ENCODE measurements at places on chromosomes 3 and 15. TPM values are rescaled to one million over a fixed set of nuclear protein-coding genes. Genes with fewer than 3 reads are reported as not detected.

- no peak for DNase-seq
Measured at GRCh38 chr3:131561511-131561910, 58.7 kb upstream of the MRPL3 start.

DNA sequence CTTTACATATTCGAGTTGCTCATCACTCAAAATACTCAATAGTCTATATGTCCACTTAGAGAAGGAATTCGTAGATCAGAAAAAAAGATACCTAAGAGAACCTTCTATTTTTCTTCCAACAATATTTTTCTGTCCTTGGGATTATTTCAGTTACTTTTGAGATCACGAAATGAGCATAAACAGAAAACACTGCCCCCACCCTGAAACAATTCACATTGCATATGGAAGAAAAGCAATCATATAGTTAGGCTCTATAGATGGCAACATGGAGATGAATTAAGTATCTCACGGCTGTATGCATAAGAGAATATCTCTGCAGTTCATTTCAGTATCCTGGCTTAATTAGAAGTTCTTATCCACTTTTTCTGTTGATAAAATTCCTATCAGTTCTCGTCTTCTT is 391.1 kb downstream of the FGF12 start:
- DNase-seq = no peak

- no peak for DNase-seq
Measured at GRCh38 chr3:183131735-183132134, 30.8 kb downstream of the LAMP3 start.

DNA sequence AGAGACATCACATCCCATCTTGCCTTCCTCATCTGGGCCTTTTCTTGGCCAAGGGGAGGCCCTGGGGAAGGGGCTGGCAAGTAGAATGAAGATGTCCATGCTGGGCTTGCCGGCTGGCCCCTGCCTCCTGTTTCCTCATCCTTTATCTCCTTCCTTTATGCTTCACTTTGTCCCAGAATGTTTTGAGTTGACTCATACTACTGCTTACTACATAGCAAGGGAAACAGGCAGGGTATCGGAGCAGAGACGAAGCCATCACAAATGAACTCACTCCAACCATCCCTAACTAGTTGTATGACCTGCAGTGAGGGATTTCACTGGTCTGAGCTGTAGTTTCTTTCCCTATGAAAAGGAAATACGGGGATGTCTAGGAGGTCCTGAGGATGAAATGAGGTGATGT is 66.0 kb downstream of the CHDH start:
- DNase-seq = no peak

DNA sequence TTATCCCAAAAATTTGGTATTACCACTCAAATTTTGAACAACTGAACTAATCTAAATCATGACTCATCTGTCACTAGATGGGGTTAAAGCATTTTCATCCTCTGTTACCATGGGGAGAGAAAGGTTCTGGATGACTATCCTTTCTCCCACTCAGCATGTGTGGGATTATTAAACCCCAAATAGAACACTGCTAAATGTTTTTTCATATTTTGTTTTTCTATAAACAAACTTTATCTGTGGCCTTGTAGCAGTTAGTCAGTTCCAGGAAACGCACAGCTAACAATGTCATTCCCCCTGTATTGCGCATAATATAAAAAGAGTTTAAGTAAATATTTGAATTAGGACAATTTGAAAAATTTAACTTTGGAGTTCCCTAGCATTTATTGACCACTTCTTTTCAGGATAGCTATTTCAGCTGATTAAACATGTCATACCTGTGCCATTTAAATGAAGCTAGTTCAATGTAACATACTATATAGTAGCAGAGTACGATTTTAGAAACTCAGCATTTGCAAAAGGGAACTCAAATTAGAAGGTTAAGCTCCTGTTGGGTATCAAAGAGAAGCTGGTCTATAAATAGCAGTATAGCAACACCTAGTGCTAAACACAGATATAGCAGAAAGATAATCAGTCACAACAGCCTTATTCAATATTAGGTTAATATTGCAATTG is 9.2 kb upstream of the TMEM212 start:
- DNase-seq = no peak

- no peak for DNase-seq
Measured at GRCh38 chr3:59368900-59369675, 319.3 kb upstream of the CFAP20DC start.

ATP6V1A gene
- 55.0 TPM for total RNA-seq

GRCh38 chr15:67180514-67181191 is 73.8 kb downstream of the AAGAB start:
- DNase-seq = no peak

- DNase-seq = no peak
Measured at GRCh38 chr3:104514371-104514770, 852.3 kb upstream of the ALCAM start.

DNA sequence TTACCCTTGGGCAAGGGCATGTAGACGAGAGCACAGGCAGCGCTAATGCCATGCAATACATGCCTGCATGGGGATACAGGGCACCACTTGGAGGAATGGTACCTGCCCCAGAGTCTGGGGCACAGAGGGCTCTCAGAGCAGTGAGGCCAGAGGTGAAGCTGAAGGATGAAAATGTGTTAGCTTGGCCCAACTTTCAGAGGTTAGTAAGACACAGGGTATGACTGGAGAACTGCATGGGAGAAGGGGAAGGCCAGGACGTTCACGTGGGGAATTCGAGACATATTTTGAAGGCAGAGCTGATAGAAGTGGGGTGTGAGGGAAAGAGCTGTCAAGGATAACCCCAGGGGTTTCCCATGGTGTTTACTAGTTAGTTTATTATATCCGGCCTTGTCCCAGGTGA is 19.6 kb downstream of the CSRNP1 start:
- DNase-seq = no peak

- no peak for DNase-seq
Measured at GRCh38 chr15:69400850-69401249, 13.3 kb upstream of the KIF23 start.

DNA sequence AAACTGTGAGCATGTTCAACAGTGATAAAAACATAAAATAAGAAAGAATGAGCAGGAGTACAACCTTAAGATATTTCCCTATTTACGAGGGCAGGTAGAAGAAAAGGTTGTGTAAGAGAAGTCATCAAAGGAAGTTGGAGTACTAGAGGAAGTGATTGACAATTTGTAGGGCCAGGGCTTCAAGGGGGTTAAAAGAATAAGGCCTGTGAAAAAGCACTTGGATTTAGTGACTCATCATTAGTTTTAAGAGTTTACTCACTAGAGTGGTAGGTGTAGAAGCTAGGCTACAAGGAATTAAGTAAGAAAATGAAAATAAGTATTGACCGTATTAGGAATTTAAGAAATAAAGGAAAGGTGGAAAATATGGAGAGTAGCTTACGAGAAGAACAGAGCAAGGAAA is 23.6 kb downstream of the KCNMB3 start:
- DNase-seq = no peak

CCDC12 gene
- total RNA-seq = 17.6 TPM

- no peak for DNase-seq
Measured at GRCh38 chr15:40322531-40323238, 807 bp upstream of the INAFM2 start.

- no peak for DNase-seq
Measured at GRCh38 chr15:70164910-70165715, 67.4 kb upstream of the TLE3 start.

DNA sequence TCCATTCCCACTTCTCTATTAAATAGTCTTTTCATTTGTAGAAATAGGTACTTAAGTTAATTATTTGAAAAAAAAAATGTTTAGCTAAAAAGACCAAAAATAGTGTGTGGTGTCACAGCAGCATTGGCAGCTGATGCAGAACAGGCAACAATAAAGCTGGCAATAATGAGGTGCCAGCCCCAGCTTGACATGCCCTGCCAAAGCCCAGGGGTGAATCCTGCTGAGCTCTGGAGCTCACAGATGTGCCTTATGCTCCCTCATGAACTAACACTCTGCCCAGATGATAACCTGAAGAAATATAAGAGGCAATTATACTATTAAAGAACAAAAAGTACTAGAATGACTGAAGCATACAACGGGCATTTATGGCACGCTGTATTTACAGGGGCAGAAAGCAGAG is 63.8 kb downstream of the IGSF11 start:
- no peak for DNase-seq

DNA sequence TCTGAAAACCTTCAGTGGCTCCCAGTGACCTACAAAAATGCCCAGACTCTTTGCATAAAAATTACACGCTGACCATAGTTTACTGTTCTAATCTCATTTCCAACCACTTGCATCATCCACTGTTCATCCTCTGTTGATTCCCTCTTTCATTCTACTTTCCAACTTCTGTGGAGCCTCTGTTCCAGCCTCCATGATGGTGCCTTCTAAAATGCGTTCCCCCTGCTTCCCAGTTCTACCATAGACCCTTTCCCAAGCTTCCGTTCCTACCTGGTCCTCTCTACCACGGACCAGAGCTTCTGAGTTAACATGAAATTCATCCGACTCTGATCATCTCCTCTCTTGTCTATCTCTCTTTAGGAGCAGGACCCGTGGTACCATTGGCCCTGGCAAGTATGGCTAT is 127.0 kb downstream of the THSD4 start:
- no peak for DNase-seq

- DNase-seq = no peak
Measured at GRCh38 chr3:4448187-4448586, 18.9 kb downstream of the SUMF1 start.

DNA sequence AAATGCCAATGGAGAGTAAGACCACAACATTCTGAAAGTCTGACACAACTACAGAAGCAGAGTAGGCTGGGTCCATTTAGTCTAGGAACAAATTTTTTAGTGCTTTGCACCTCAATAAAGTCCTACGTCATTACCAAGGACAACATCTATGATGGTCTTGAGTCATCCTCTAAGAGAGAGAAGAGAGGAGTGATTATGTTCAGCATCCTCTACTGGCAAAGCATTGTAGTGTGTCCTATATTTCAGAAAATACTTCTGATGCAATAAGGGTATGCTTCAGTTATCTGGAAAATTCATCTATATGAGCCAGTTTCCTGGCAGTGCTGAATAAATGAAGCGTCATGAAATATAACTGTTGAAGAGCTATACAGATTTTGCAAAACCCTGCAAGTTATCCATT is 95.6 kb downstream of the P2RY1 start:
- no peak for DNase-seq

GUCA1C gene
- total RNA-seq = not detected

- DNase-seq = no peak
Measured at GRCh38 chr15:101407439-101407838, 82.1 kb downstream of the PCSK6 start.

- DNase-seq = no peak
Measured at GRCh38 chr15:40055576-40056293, 16.8 kb upstream of the SRP14 start.

SPATA12 gene
- total RNA-seq = not detected

RNU5B-1 gene
- total RNA-seq = under 0.01 TPM

DNA sequence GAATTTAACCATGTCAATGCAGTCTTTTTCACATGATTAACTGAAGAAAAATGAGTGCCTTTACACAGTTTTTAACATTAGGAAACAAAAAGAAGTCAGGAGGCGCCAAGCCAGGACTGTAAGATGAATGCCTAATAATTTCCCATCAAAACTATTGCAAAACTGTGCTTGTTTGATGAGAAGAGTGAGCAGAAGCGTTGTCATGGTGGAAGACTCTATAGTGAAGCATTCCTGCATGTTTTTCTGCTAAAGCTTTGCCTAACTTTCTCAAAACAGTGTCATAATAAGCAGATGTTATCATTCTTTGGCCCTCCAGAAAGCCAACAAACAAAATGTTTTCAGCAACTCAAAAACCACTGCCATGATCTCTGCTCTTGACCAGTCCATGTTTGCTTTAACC is 156.8 kb upstream of the CDIN1 start:
- DNase-seq = no peak

GRCh38 chr3:29593802-29594201 is 312.9 kb downstream of the RBMS3 start:
- no peak for DNase-seq

DNA sequence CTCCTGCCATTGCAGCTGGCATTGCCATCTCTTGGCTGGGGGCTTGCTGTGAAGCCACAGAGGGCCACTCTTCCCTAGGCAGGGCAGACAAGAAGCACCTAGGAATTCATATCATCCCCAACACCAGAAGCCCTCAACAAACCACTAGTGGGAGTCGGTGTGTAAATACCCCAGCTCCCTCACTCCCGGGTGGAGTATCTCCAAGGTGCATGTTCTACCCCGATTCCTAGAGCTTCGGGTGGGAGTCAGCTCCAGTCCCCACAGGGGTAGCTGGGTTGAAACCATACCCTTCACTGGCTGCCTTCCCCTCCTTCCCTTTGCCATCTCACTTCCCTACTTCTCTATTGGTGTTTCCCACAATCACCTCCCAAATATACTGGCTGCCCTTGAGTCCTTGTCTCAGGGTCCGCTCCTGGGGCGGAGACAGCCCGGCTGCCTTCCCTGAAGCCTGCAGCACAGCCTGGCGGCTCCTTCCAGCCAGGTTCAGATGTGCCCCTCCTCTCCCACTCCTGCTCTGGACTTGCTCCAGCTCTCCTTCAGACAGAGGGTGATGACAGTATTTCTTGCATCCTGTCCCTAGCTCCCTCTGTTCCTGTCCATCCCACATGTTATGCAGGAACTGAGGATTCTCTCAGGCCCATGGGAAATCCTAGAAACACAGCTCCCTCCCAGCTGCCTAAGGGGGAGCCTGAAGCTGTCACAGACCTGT is 33.3 kb downstream of the FAM3D start:
- no peak for DNase-seq

DNA sequence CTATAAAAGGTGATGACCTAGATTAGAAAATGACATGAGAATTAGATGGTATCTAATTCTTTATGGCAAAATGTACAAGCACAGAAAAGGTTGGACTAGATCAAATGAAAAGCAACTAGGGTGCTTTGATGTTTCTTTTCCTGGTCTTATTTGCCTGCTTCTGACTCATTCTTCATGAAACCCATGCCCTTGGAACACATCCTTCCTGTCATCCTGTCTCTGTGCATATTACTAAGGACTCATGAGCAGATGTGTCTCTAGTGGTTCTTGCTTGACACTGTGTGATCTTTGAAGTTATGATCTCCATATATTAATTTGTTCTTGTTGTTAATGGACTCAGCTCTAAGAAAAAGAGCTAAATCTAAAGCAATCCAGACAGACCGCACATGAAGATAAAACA is 314.0 kb downstream of the ERC2 start:
- DNase-seq = no peak

DNA sequence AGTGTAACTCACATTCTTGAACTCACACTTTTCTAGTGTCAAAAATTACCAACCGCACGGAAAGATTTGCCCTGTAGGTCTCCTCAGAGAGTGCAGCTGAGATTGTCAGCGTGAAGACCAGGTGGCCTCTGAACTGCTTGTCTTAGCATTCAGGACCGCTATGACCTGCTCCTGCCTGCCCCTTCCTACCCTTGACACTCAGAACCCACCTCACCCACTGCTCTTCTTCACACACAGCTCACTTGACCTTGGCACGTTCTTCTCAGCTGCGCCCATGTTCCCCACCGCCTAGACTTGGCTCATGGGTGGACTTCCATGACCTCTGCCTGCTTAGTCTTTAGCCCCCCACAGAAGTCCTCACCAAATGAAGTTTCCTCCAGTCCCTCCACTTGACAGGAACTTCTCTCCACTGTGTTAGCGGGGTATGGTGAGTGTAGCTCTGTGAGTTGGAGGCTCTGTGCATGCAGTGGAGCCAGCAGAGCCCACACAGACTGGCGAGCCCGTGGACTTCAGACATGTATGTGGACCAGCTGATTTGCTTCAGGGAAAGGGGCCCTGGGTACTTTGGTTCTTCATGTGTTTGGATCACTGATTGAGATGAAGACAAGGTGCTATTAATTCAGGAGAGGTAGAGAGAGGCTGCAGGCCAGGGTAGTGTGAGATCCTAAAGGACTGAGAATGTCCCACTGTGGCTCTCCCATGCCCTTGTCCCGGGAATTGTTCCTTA is 221.3 kb downstream of the OPA1 start:
- DNase-seq = no peak

Measured in urinary bladder (tissue), 4 donors.